ENCODE measurements at places on chromosomes 2 and 18.

DNA sequence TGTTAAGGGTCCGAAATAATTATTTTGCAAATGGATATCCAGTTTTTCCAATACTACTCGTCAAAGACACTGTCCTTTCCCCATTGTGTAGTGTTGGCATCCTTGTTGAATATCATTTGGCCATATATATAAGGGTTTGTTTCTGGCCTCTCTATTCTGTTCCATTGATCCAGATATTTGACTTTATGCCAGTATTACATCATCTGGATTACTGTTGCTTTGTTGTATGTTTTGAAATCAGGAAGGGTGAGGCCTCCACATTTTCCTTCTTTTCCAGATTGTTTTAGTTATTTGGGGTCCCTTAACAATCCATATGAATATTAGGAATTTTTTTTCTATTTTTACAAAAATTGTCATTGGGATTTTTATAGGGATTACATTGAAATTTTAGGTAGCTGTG is 244.1 kb downstream of the GPD2 start:
- DNase-seq, result no peak

GRCh38 chr18:37578182-37578678 is 12.6 kb upstream of the CELF4 start:
- DNase-seq, result no peak

- DNase-seq, result no peak
Observed at GRCh38 chr2:55268288-55268906, 634 bp downstream of the MTIF2 start.

- peak; percentile 75 for DNase-seq
Observed at GRCh38 chr18:37742436-37742835, 176.8 kb upstream of the CELF4 start.

- DNase-seq, result no peak
Observed at GRCh38 chr2:27952070-27952469, 61.5 kb downstream of the BABAM2 start.

- no peak for DNase-seq
Observed at GRCh38 chr2:230505162-230505561, 89.2 kb downstream of the SP100 start.

DNA sequence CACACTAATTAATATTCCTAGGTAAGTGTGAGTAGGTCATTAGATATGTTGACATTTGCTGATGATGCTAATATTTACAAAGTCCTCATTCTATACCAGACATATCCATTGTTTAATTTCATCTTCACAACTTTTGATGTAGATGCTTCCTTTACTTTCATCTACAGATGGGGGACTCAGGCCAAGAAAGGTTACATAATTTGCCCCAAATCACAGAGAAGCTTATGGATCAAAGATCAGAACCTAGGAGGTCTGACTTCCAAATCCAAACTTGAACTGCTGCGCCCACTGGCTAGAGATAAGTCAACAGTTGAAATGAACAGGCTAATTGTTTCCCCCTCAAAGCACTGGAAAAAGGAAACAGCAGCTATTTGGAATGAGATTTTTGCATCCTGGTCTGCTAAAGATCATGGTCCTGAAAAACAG is 95.6 kb upstream of the TMEM178A start:
- no peak for DNase-seq

GRCh38 chr2:201074996-201075395 is 3.2 kb downstream of the NDUFB3 start:
- no peak for DNase-seq

- DNase-seq, result peak; percentile 63
Observed at GRCh38 chr2:104656571-104657163, 197.2 kb upstream of the POU3F3 start.

DNA sequence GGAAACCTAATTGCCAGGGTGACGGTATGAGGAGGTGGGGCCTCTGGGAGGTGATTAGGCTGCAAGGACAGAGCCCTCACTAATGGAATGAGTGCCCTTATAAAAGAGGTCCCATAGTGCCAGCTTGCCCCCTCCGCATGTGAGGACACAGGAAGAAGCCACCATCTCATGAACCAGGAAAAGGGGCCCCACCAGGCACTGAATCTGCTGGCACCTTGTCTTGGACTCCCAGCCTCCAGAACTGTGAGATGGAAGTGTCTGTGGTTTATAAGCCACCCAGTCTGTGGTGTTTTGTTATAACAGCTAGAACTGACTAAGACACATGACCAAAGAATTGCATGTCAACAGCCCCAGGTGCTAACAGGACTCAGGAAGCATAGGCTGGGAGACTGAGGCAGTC is 214.3 kb downstream of the MGAT5 start:
- DNase-seq, result no peak

DNA sequence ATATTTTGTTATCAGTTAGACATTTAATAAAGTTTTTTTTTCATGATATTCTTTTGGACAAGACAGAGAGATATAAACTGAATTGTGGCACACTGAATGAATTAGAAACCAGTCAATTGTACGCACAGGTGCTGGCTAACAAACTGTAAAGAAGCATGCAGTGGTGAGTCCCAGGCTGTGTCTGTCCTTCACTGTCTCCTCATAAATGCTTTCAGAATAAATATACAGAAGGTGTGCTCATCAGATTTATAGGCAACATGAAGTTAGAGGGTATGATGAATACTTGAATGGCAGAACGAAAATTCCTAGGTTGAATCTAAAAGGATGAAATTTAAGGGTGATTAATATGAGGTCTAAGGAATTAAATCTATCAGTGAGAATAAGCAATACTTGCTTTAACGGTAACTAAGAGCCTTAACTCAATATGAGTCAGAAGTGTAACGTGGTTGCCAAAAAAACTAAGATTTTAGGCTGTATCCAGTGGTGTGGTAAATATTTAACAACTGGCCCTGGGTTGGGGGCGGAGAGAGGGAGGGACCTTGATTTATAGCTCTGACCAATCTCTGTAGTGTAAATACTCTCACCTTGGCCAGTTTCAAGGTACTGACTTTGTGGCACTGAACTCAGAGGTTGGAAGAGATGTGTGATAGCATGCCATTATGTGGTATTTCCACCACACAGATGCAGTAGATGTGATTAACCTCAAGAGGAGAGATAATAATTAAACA is 41.9 kb upstream of the AAK1 start:
- DNase-seq, result no peak

DNA sequence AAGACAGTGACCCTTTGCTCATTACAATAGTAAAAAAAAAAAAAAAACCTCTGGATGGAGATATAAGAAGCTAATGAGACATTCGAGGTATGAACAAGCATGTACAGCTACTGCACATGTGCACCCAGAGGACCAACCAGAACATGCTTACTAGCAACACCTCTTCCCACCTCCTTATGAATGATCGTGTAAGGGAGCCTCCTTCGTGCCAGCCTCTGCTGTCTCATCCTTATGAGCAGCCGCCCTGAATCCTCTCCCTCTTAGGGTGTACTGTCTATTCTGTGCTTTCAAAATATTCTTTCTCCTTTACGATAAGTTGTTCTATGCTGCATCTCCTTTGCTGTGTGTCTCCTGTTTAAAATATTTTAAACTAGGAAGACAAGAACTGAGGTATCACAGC is 91.4 kb upstream of the ACSL3 start:
- no peak for DNase-seq

GRCh38 chr2:216146573-216146972 is 37.4 kb downstream of the XRCC5 start:
- no peak for DNase-seq

- no peak for DNase-seq
Observed at GRCh38 chr18:57242285-57242684, 95.4 kb downstream of the BOD1L2 start.

- peak; percentile 33 for DNase-seq
Observed at GRCh38 chr18:45670281-45670962, 53.6 kb upstream of the SLC14A1 start.

DNA sequence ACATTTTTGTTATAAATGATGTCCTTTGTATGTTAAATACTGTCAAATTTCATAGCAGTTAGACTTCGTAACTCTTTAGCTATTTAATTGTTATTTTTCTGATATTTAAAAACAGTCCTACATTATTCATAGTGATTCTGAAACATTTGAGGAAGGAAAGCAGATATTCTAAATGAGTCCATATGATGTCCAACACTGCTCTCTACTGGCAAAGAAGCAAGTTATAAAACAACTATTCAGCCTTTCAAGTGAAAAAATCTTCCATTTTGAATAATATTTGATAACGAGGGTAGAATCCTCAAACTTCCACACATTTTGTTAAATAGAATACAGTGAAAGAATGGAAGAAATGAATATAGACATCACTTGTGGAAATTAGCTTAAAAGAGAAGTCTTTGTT is 220.8 kb downstream of the GULP1 start:
- peak; percentile 81 for DNase-seq
